ENCODE measurements at places on chromosomes 2 and 18. TPM values are rescaled to one million over a fixed set of nuclear protein-coding genes. Genes with fewer than 3 reads are reported as not detected.

DNAJC5G gene
- total RNA-seq = not detected

IL1RN gene
- total RNA-seq = not detected

M1AP gene
- total RNA-seq = 0.81 TPM

HOXD9 gene
- 0.83 TPM for total RNA-seq

OTOS gene
- 4.3 TPM for total RNA-seq

CNGA3 gene
- 0.54 TPM for total RNA-seq

CHRNA1 gene
- not detected for total RNA-seq

ZNF385B gene
- total RNA-seq = 1.3 TPM

MAPK4 gene
- 3.5 TPM for total RNA-seq

CHRND gene
- total RNA-seq = not detected

SALL3 gene
- not detected for total RNA-seq

DSG2 gene
- 61.3 TPM for total RNA-seq

FEV gene
- total RNA-seq = not detected

IL1F10 gene
- total RNA-seq = not detected

SPHKAP gene
- total RNA-seq = 1.5 TPM

SP5 gene
- not detected for total RNA-seq

MRO gene
- total RNA-seq = 11.7 TPM

TMBIM1 gene
- total RNA-seq = 341 TPM

C18orf63 gene
- total RNA-seq = not detected

REG3G gene
- not detected for total RNA-seq

LRPPRC gene
- total RNA-seq = 61.7 TPM

FBXO41 gene
- 0.89 TPM for total RNA-seq

NIF3L1 gene
- total RNA-seq = 32.2 TPM

PARD6G gene
- total RNA-seq = 42.6 TPM

ST8SIA3 gene
- total RNA-seq = 0.39 TPM

DCDC2C gene
- total RNA-seq = 0.46 TPM

APCDD1 gene
- 13.5 TPM for total RNA-seq

CXCR1 gene
- total RNA-seq = 0.13 TPM

Data from thyroid gland (tissue), 4 donors.